Heart right ventricle (tissue), 16 donors: ENCODE measurements at places on chromosomes 16 and 17. TPM values are rescaled to one million over a fixed set of nuclear protein-coding genes. Genes with fewer than 3 reads are reported as not detected.

GRCh38 chr17:8289103-8289397, 580 bp downstream of the RANGRF start:
- DNase-seq = no peak

DNA sequence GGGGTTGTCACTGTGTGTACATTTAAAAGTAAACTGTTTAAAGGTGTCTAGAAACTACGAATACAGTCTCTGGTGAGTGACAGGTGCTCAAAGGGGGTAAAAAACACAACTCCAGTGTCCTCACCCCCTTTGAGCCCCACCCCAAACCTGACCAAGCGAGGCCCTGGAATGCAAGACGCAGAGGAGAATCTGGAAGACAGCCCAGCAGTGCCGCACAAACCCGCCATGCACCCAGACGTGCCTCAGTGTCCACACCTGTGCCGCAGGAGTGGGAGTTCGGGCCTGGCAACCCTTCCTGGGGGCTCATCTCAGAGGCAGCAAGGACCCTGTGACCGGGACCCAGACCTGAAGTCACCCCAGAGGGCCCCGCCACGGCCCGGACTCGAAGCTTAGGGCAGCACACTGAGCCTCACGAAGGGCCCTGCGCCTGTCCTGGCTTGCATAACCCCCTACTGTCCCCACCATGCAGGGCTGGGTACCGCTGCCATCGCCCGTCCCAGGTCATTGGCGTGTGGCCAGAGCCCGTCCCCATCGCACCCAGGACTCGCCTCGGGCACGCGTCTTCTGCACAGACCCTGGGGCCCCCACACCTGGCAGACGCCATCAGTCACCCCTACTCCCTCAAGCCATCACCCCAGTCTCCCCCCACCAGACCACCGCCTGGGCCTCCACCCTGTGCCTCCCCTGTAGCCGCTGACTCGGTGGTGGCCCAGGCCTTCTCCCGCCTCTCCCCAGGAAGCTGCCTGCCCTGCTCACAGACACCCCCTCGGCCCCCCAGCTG, 33.0 kb upstream of the ZC3H18 start:
- DNase-seq = no peak

DNA sequence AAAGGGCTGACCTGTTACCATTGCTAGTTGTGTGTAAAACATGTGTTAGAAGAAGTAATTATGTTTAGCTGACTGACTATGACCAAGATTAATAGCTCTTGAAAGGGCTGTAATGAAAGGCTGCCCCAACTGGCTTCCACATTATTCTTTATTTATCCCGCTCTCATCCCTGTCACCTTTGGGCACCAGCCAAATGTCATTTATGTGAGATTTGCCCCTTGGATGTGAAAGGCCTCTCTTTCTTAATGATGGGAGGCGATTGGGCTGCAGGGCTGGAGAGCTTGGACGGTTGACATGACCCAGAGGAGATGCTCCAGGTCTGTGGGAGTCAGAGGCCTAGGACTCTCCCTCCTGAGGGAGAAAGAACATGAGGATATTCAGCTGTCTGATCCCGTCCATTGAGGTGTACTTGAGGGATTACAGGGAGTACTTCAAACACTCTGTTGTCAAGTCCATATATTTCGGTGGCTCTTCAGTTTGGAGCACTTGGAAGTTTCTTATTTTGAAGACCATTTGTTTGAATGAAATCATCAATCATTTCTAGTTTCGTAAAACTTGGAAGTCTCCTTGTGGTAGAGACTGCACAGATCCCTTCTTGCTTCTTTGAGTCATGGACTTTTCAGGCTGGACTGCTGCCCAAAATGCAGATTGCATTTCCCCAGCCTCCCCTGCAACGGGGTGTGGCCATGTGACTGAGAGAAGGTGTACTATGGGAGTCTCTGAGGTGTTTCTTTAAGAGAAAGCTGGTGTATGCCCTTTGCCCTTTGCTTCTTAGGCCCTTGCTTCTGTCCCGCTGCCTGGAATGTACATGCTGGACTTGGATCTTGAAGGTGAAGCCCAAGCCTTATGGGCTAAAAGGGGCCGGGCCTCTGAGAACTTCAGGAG, 51.3 kb downstream of the FTO start:
- no peak for DNase-seq

GRCh38 chr16:10594312-10594950, 14.0 kb upstream of the EMP2 start:
- no peak for DNase-seq

GRCh38 chr17:81076141-81076679, 41.3 kb downstream of the BAIAP2 start:
- DNase-seq = no peak

DNA sequence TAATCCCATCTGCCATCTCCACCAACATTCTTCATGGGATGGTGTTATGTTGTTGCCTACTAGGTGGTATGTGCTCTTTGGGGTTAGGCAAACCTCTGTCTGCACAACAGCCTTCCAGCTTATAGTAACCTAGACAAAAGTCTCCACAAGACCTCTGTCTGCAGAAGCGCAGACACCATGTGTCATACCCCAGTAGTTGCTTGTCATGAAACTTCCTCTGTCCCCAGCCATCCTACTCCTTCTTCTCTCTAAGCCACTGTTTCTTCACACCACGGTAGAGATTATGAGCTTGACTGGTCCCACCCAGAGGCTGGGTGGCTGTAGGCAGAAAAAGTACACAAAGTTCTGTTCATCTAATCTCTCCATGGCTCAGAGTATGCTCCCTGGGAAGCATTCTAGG, 100.3 kb downstream of the MAF start:
- DNase-seq = no peak

GRCh38 chr16:8639694-8640093, 18.2 kb downstream of the METTL22 start:
- DNase-seq = no peak

SPIRE2 gene
- total RNA-seq = 1.9 TPM

DUSP14 gene
- 21.4 TPM for total RNA-seq
